Stimulated activated naive CD4-positive, alpha-beta T cell (primary cell): ENCODE measurements at places on chromosomes 12 and 14.

DNA sequence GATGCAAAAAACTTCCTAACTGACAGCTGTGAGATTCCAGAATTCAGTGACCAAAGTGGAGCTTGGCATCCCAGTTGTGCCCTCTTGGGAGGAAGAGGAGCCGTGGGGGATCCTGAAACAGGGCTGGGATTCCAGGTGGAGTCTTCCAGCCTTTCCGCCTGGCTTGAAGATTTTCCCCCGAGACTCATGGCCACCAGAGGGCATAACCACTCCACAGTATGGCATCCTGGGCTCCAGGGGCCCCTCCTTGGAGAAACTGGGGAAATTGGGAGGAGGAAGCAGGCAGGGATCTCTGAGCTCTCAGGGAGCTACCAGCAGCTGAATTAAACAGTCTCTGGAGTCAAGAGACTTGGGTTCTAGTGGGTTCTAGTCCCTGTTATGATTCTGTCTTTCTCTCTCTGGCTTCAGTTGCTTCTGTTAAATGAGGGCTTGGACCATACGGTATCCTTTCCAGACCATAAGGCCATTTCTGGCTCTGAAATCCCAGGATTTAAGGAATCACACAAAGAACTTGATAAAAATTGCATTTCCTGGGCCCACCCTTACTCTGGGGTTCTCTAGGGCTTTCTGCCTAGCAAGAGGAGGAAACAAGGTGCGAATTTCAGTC lies 2.6 kb upstream of the TAMALIN start:
- no peak for DNase-seq

DNA sequence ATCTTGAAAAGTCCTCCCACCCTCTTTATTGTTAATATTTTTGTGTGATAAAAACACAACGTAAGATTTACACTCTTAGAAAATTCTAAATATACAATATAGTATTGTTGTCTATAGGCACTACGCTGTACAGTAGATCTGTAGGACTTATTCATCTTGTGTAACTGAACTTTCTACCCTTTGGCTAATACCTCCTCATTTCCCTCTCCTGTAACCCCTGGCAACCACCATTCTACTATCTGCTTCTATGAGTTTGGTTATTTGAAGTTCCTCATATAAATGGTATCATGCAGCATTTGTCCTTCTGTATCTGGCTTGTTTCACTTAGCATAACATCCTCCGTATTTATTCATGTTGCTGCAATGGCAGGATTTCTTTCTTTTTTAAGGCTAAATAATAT lies 5.2 kb upstream of the CLEC9A start:
- DNase-seq = no peak

GRCh38 chr12:32379667-32380066 lies 19.7 kb upstream of the FGD4 start:
- no peak for DNase-seq

- DNase-seq = no peak
Measured at GRCh38 chr14:31960039-31960438, 117.1 kb upstream of the ARHGAP5 start.

- no peak for DNase-seq
Measured at GRCh38 chr14:66496188-66496807, 10.1 kb downstream of the CCDC196 start.

DNA sequence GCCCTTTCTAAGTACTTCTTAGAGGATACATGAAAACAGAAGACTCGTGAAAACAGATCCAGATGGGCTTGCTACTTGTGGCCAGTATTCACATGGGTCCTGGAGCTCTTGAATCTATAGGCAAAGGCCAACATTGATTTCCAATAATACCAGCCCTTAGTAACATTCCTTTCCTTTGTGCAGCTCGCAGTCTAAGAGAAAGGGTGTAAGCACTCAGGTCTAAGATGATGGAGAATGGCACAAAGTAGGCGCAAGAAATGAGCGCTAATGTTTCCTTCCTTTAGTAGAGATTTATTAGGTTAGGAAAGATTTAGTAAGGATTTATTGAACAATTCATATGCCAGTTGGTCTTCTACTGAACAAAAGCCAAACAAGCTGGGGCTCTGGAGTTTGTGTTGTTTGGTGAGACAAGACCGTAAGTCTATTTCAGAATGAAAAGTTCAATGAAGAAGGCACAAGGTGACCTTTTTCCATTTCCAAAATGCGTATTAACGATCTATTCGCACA lies 525 bp downstream of the RNU6-8 start:
- no peak for DNase-seq

DNA sequence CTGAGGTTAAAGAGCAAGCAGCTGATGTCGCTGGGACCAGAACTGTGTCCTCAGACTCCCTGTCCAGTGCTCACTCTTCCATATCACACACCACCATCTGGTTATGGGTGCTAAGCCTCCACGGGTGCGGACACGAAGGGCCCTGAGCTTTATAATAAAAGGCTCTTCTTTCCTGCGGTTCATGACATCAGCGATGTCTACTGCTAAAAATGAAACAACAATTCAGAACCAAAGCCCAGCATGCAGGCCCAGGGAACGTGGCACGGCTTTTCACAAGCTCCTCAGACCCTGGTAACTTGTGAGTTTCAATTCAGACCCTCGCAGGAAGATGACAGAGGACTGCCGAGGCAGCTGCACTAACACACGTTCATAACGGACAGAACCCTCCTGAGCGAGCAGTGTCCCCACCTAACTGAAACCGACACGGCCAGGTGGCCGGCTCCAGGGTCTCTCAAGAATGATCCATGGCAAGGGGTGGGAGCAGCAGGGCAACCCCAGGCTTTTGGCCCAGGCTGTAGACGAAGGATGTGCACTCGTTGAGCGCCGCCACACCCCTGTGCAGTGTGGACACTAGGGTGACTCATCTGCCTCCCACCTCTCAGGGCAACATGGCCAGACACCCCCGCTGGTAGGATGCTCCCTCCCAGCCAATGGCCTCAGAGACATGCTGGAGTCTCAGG lies 180.3 kb downstream of the CALM1 start:
- no peak for DNase-seq

GRCh38 chr14:36319899-36320199 lies 588 bp downstream of the MBIP start:
- DNase-seq = no peak

DNA sequence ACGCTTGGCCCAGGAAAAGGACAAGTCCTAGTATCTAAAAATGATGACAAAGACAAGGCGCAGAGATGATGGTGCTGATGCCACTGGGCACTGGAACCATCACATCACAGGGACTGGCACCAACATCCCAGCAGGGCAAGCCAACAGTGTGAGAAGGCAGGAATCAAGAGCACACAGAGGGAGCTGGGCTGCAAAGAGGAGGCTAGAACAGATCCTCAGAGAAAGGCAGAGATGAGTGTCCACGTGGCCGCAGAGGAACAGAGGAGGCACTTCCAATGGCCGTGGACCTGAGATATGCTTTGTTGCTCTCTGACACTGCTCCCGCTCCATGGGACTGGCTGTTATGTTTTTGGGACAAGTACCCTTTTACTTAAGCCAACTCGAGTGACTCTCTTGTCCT lies 17.9 kb downstream of the FOXN3 start:
- DNase-seq = no peak

DNA sequence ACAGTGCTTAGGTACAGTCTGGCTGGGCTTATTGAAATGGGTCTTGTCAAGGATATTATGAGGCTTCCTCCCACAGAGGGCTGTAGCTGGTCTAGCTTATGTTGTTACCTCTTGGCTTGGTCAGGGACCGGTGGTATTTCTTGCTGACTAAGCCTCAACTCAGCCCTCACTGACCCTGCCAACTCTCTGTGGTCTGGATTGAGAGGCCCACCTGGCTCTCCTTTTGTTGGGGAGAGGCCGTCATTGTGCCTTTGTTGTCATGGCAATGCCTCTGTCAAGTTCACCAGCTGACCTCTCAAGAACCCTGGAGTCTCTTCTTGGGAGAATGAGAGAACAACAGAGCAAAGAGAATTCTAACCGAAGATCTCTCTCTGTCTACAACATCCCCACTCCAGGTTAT lies 245.6 kb upstream of the NPAS3 start:
- no peak for DNase-seq

DNA sequence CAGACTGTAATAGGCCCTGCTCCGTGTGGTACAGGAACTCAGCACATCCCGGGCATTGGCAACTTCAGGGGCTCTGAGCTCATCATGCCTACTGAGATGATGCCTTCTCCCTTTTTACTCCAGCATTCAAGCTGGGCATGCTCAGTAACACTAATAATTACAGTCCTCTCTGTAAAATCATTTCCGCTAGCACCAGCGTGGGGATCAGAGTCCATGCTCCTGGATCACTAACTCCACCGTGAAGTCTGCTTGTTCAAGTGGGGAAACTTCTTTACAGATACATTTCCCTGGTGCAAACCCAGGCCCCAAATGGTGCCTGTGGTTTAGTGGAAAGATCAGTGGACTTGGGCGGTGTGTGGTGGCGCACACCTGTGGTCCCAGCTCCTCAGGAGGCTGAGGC lies 16.7 kb downstream of the CLSTN3 start:
- no peak for DNase-seq

- DNase-seq = no peak
Measured at GRCh38 chr14:23430016-23430722, 5.3 kb downstream of the MYH7 start.

DNA sequence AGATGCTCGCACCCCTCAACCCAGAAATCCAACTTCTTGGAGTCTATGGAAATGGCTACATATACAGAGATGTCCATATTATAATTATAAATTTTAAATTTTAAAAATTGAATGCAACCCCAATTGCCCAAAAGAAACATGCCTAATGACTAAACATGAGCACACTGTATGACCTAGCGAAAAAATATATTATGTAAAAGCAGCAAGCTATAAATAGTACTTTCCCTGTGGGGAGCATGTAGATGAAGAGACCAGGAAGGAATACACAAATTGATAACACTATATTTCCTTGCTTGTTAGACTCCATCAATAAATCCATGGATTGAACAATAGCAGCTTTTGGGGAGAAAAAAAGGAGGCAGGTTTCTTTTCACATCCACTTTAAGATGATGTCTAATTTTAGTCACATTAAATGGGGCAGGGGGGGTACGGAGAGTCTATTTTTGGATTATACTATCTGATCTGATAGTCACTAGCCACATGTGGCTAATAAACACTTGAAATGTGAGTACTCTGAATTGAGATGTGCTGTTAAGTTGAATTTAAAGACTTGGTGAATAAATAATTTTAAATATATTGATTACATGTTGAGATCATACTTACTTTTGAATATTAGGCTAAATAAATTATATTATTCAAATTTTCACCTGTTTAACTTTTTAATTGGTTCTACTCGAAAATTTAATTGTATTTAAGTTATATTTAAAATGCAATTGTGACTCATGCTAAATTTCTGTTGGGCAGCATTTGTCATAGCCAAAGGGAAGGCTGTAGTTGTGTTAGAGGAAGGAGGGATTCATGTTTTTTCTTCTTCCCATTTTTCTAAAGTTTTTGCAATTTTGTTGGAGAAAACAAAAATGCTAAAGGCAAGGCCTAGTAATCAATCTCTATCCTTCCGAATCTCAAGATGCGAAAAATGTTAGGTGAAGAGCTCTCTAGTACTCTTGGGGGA lies 17.5 kb downstream of the MAX start:
- no peak for DNase-seq

GRCh38 chr12:5232291-5232690 lies 188.6 kb downstream of the KCNA5 start:
- DNase-seq = no peak

- no peak for DNase-seq
Measured at GRCh38 chr14:23939607-23940326, 13.8 kb upstream of the DHRS4 start.

DNA sequence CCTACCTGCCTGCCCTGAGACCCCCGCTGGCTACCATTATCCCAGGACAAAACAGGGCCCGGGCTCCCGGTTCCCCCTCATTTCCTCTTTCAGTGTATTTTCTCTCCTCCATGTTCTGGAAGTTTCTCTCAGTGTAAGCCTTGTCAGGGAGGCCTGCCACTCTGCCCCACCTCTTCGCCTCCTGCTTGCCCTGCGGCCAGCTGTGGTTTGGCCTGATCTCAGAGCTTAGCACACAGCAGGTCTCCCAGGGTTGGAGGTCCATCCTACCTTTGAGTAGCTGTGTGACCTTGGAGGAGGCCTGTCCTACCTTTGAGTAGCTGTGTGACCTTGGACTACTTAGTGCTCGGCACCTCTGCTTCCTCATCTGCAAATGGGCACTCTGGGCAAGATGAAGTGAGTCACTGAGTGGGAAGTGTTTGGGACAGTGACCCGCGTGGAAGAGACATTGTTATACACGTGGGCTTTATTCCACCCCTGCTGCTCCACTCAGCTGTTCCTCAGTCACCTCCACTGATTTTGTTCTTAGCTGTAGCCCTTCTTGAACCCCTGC lies 212.7 kb downstream of the ZFP36L1 start:
- no peak for DNase-seq

- no peak for DNase-seq
Measured at GRCh38 chr12:5498806-5499205, 66.9 kb downstream of the NTF3 start.

- no peak for DNase-seq
Measured at GRCh38 chr12:69396041-69396440, 36.5 kb downstream of the YEATS4 start.

GRCh38 chr14:63394841-63395240 lies 76.1 kb upstream of the GPHB5 start:
- no peak for DNase-seq

DNA sequence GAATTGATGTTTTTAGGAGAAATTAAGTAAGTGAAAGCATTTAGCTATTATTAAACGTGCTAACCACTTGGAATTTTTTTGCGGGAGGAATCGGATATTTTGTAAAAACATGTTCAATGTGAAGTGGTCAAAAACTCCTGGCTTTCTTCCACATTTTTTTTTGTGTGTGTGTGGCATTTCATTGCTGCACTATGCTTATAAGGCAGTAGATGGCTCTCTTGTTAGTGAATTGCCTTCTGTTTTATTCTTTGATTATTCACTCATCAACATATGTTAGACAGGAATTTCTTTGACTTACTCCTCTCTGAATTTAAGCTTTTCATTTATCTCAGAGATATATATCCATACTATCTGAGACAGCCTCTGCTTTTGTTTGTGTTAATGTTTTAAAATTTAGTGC lies 71.3 kb downstream of the DERA start:
- DNase-seq = no peak

- no peak for DNase-seq
Measured at GRCh38 chr12:13252616-13253015, 56.1 kb downstream of the EMP1 start.

DNA sequence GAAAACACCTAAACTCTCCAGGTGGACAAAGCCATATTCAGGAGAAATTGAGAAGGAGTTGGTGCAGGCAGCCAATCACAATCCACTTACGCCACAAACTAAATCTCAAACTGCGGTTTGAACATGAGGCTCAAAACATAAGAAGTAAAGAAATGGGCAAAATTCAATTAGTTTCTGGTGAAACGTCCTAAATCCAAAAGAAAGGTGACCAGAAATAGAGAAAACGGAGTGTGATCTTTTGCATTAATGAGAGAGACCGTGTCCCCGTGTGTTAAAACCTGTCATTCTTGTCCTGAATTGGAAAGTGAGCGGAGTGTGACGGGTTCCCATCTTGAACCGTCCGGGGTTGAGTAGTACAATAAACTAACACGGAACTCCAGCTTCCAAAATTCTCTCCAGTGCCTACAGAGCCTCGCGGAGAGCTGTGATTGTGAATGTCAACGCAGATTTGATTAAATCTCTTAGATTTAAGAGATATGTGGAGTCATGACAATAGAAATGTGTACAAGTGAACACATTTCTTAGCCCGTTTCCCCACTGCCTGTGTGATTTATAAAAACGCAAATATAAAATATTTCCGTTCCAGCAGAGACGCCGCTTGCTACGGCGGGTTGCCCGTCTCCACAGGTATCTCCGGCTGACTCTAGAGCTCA lies 595 bp upstream of the METAP2 start:
- peak; percentile 46 for DNase-seq
